Vagina (tissue), 2 donors: ENCODE measurements at places on chromosomes 1 and 21.
A peak's percentile ranks its signal among the peaks of the same experiment; 100 is the strongest.

- DNase-seq: no peak
Observed at GRCh38 chr1:239893127-239893731, 198.5 kb upstream of the FMN2 start.

- no peak for DNase-seq
Observed at GRCh38 chr1:165300400-165300903, 56.1 kb downstream of the LMX1A start.

DNA sequence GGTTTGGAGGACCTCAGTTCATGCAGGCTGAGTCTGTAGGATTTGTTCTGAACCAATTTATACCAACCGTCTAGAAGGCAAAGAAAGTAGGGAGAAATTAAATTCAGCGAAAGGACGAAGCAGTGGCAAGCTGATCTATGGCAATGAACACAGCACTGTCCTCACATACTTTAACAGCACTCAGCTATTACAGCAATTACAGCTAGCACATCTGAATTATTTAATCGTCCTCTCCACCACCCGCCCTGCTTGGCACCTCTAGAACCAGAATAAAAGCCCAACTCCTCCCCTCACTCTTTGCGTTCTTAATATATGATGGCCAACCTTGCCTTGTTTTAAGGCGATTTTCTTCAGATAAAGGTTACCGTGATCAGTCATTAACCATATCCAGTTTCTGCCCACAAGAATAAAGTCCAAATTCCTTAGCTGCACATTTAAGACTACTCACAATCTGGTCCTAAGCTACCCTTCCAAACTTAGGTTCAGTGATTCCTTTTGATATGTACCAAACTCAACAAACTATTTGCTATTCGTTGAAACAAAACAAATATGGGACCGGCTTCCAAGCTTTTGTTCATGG, 169.4 kb upstream of the ESRRG start:
- no peak for DNase-seq

DNA sequence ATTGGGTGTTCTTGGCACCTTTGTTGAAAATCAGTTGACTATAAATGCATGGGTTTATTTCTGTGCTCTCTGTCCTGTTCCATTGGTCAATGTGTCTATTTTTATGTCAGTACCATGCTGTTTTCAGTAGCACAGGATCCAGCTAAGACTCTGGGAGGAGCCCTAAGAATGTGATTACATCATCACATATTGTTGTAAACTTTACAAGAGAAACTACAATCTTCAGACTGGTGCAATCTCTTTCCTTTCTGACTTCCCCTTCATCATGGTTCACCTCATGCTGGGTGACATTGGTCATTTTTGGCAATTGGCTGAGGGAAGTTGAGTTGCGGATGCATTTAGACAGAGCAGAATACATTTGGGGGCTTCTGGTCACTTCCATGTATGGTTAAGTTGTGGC, 88.4 kb downstream of the C21orf91 start:
- no peak for DNase-seq

DNA sequence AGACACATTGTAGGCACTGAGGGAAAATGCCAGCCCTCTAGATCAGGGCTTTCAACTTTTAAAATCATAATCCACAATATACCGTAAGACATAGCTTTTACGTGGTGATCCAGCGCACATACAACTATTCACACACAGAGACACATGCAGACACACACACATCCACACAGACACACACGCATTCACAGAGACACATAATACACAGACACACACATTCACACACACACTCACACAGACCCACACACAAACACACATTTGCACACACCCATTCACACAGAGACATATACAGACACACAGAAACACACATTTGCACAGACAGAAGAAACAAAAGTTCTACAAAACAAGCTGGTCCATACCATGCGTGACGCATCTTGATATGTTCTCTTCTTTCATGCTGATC, 244.5 kb downstream of the RHOU start:
- DNase-seq: peak; percentile 55

DNA sequence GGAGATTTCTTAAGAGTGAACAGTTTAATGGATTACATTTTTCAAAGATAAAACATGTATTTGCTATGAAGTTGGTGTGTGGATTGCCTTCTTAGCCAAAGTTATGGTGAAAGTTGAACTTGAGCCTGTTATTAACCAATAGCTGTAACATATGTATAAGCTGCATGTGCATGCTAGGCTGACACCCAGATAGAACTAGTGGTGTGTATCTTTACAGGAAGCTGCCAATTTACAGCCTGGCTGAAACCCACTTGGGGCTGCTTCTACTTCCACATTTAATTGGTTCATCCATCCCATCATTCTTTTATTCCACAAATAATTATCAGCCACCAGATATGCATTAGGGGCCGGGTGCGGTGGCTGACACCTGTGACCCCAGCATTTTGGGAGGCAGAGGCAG, 3.3 kb downstream of the PLA2G5 start:
- peak; percentile 49 for DNase-seq

- DNase-seq: no peak
Observed at GRCh38 chr1:236150986-236151385, 8.6 kb downstream of the GPR137B start.

DNA sequence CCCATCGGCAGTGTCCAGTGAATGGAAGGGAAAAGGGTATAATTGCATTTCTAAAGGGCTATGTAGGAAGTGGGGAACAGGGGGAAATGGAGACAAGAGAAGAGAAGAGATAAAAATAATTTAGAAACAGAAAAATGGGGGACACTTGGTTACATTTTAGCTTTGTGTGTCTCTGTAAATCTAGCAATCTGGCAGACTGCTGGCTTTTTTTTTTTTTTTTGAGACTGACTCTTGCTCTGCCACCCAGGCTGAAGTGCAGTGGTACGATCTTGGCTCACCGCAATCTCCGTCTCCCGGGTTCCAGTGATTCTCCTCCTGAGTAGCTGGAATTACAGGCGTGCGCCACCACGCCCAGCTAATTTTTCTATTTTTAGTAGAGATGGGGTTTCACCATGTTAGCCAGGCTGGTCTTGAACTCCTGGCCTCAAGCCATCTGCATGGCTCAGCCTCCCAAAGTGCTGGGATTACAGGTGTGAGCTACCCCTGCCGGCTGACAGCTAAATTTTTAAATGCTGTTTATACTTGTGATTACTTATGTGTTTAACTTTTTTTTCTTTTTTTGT, 53.4 kb downstream of the AGPAT3 start:
- DNase-seq: no peak

DNA sequence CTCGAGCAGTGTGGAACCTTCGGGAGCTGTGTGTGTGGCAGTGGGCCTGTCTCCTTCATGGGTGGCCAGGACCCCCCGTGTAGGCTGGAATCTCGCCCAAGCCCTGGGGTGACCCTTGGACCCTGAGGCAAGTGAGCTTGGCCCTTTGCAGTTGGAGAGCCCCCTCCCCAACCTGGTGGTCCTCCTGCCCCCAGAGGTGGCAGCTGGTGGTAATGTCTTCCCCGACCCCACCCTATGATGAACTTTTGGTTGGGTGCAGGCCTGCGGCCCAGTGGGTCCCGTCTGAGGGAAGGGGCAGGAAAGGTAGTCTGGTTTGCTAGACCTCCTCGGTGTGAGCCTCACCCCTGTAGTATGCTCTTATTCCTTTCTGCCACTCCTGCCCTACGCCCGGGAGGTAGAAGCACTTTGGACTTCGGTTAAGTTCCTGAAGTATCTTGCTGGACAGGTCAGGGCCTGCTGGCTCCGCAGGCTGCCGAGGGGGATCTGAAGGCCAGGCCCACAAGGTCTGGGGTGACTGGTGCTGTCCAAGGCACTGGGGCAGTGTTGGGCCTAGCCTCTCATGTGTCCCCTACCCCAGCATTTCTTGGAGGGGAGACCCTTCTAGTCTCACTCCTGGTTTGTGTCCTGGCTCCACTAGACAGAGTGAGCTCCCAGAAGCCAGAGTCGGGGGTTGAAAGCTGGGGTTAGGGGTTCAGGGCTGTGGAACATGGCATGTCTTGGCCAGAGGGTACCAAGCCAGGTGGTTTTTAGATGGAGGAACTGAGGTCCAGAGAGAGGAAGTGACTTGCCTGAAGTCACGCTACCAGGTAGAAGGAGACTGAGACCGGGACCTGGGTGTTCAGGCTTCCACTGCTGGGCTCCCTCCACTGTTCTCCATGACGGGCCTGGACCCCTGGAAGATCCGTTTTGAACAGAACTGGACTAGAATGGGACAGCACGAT, 1.8 kb downstream of the ZNF362 start:
- DNase-seq: no peak

DNA sequence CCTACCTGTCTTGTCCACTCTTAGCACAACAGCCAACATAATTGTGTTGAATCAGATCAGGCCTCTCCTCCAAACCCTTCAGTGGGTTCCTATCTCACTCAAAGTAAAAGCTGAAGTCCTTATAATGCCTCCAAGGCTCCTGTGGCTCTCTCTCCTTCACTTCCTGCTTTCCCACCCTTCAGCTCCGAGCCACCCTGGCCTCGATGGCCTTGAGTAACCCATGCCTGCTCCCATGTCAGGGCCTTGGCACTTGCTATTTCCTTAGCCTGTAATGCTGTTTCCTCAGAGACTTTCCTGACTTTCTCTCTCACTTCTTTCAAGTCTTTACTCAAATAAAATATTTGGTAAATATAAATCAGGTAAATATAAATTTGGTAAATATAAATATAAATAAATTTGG, 8.1 kb upstream of the PLEKHM2 start:
- DNase-seq: no peak

DNA sequence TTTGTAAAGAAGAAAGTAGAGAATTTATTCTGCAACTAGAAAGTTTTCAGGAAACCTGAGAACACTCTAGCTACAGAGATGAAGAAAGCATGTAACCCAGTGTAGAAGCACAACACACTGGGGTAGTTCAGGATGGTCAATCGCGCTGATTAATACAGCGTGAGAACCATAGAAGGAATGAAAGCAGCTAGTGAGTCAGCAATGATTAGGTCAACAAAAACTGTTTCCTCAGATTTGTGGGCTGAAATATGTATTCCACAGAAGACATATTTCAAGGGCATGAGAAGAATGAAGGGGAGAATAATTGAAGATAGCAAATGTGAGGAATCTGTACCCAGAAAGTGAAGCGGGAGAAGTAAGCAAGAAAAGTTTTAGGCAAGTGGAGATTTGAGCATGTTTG, 97.8 kb upstream of the ADGRL2 start:
- DNase-seq: no peak

- DNase-seq: no peak
Observed at GRCh38 chr1:93288558-93288957, 57.1 kb upstream of the DR1 start.

DNA sequence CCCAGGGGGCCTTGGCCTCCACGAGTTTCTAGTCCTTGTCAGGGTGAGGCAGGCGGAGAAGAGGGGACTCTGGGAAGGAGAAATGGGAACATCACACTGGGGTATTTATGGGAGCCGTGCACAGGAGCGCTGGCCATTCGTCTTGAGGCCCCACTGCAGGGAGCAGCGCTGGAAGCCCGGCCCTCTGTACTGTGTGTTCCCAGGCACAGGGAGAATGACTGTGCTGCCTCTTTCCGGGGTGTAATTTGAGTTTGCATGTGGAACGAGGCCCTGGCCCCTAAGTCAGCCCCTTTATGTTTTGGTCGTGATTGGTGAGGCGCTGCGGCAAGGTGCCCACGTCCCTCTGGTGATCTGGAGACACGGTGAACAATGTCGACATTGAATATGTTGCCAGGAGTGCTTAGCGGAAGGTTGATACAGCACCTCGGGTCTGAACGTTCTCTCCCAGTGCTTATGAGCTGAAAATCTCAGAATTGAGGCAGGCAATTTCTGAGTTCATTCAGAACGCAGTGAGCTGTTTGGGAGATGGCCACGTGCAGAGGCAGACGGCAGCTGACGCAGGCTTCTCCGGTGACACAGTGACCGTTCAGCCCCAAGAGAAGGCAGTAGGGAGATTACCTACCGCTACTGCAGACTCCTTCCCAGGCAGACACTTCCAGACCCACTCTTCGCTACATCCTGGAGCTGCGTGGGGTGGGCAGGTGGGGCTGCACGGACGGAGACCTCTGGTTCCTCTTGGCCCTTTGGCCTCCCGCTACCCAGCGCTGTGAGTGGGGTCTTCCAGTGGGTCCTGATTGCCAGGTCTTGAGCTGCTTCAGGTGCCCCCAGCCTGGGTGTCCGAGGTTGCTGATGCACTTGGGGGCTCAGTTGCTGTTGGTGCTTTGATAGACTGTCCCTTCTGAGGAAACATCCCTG, 265.8 kb downstream of the CAMTA1 start:
- no peak for DNase-seq

- DNase-seq: no peak
Observed at GRCh38 chr1:164671323-164671965, 112.5 kb downstream of the PBX1 start.

- DNase-seq: no peak
Observed at GRCh38 chr1:165441166-165441880, 3.6 kb downstream of the RXRG start.

DNA sequence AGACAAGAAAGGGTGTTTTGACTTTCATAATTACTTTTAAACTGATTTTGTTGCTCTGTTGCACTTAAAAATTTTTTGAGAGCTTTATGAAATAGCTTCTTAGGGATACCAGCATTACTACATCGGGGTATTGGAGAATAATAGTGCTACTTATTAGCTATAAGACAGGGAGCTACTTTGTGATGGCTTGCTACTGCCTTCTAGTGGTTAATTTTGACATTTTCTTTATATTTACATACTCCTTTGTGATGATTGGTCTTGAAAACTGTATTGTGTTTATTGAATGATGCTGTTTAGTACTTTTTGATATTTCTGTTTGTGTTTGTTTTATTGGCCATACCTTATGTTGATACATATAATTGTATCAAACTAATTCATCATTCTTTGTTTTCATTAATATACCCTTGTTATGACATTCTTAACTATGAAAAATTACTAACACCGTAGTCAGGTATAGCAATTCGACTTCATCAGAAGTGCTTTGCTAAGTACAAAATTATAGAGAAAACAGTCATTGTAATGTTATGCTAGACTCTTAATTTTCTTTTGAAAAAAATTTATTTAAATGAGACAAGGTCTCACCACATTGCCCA, 85.5 kb downstream of the CLIC4 start:
- DNase-seq: no peak

DNA sequence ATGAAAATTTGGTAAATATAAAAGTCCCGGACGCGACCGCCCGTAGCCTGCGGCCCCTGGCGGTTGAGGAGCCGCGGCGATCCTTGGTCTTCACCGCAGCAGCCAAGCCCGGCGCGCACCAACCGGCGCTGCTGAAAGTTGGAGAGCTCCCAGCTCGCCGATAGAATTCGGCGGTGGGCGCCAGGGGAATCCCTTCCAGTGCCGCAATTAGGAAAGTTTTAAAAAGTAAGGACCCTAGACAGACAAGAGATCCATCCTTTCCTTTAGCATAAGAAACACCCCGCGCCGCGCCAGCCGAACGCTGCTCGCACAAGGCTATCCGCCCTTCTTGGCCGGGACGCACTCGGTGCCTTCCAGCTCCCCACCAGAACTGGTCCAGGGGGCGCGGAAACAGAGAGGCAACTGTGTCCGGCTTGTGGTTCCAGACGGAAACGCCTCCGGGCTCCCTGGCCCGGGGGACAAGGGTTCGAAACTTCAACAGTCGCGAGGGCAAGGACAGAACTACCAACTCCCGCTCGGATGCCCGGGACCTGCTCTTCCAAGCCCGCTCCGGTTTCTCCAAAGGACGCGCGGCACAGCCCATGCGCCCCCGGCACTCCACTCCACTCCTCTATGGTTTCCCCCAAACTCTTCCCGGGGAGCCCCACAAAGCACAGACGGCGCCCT, 1.7 kb downstream of the FAM78B start:
- no peak for DNase-seq
